ENCODE measurements at places on chromosomes 7 and 10.
A peak's percentile ranks its signal among the peaks of the same experiment; 100 is the strongest.

DNA sequence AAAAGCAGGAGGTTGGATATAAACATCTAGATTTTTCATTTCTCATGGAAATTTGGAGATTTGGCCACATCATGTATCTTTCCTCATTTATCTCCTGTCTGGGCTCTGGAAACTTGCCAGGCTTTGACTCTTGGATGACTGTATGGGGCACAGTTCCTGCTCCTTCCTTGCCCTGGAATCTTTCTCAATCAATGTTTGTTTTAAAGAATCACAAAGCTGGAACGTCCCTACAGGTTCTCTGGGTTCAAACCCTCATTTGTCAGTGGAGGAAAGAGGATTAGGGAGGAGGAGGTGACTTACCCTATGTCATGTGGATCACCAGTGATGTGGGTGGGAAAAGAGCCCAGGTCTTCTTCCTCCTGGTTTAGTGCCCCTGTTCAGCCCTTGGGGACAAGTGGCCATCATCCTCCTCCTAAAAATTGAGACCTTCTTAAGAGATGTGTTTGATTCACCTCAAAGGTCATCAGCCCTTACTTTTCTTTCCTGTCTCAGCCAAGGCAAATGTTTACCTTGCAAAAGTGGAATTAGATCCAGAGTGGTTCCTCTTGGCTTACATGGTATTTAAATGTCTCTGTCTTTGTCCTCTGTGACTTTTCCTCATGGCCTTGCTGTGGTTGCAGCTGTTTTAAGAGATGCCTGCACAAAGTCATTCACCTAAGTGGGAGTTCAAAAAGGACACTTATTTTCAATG is 38.8 kb upstream of the PDZD8 start:
- H3K4me3 ChIP-seq = peak overlapping the region; percentile 30
- peak overlapping the region; percentile 8 for H3K27ac ChIP-seq
- DNase-seq = no peak
- H3K4me1 ChIP-seq = peaks cover 94% of the 10 kb centered on the region

GRCh38 chr10:80397014-80397413 is 11.3 kb upstream of the PRXL2A start:
- no peaks in the 10 kb centered on the region for H3K36me3 ChIP-seq
- no peak overlapping the region for H3K4me3 ChIP-seq
- no peak overlapping the region for H3K27ac ChIP-seq
- H3K27me3 ChIP-seq = no peaks in the 10 kb centered on the region
- no peaks in the 10 kb centered on the region for H3K4me1 ChIP-seq

- no peak overlapping the region for H3K27ac ChIP-seq
- H3K36me3 ChIP-seq = no peaks in the 10 kb centered on the region
- no peak overlapping the region for H3K4me3 ChIP-seq
- H3K27me3 ChIP-seq = no peaks in the 10 kb centered on the region
- no peak for DNase-seq
- H3K4me1 ChIP-seq = no peaks in the 10 kb centered on the region
These were observed 10.4 kb upstream of the DLG5 start for GRCh38 chr10:77936697-77937567.

- no peak for DNase-seq
- no peaks in the 10 kb centered on the region for H3K27me3 ChIP-seq
These were observed 123.0 kb upstream of the SVIL start for GRCh38 chr10:29757551-29758297.

GRCh38 chr10:72702868-72703581 is 11.1 kb downstream of the MCU start:
- no peak overlapping the region for H3K4me3 ChIP-seq
- no peaks in the 10 kb centered on the region for H3K4me1 ChIP-seq
- H3K36me3 ChIP-seq = no peaks in the 10 kb centered on the region
- no peak for DNase-seq
- H3K27me3 ChIP-seq = no peaks in the 10 kb centered on the region

DNA sequence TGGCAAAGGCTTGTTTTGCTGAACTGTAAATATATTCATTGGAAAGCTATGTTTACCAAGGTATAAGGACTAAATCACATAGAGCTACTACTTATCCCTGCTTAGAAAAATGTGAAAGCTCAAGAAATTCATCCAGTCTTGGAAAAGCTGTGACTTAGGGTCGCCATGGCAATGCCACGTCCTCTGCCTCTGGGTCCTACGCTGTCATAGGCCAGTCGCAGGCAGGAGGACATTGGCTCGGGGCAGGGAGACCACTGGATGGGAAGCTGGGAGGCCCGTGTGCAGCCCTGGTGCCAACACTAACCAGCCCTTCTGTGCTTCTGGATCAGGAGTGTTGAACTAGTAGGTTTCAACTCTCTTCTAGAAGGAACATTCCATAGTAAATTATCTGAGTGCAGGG is 67.3 kb upstream of the PDZD8 start:
- 0 out of 2 replicates have a peak, but pooled peaks cover 3% of the 10 kb centered on the region for H3K27me3 ChIP-seq
- DNase-seq = no peak
- no peak overlapping the region for H3K4me3 ChIP-seq

DNA sequence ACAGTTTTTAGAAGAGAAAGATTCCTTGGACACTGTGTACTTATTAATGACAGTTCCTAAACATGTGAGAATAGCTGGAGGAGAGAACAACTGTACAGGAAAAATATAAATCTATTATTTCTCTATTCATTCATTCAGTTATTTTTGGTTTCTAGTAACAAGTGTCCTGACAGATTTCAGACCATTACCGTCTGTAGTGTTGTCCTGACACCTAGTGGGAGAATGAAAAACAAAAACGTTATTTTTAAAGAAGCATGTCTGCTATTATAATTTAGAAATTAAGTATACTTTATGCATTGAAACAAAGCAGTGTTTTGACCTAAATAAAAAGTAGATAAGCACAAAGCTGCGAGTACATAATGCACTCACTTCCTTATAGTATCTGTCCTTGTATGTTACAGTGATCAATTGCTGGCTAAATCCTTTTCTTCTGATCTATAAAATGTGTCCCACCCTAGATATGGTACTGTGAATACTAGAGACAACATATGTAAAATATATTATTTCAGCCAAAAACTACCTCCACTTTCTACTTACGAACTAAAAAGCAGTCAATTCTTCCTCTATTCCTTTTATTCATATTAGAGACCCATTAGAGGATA is 575.6 kb downstream of the ARL4A start:
- no peaks in the 10 kb centered on the region for H3K27me3 ChIP-seq
- H3K4me3 ChIP-seq = no peak overlapping the region
- H3K27ac ChIP-seq = no peak overlapping the region
- H3K36me3 ChIP-seq = no peaks in the 10 kb centered on the region
- DNase-seq = peak; percentile 79
- H3K4me1 ChIP-seq = no peaks in the 10 kb centered on the region

- no peak overlapping the region for H3K27ac ChIP-seq
- H3K4me1 ChIP-seq = peaks cover 4% of the 10 kb centered on the region
- DNase-seq = no peak
- H3K27me3 ChIP-seq = no peaks in the 10 kb centered on the region
These were observed 20.6 kb upstream of the ARHGAP12 start for GRCh38 chr10:31949266-31949665.

DNA sequence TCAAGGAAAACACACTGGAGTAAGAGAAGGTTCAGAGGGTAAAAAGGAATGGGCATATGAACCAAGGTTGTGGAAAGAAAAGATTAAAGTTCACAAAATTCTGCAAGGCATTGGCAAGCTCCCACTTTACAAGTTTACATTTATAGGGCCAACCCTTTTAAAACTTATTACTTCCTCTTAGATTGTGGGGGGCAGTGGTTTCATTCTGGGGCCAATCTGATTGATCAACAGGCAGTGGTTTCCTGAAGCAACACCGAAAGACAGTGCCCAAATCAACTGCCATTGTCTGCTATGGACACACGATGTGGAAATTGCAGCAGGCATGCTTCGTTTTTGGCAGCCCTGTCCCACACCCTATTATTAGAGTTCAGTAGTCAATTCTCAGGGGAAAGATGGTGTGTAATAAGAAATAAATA is 154.0 kb downstream of the SGMS1 start:
- no peak for DNase-seq
- H3K4me1 ChIP-seq = no peaks in the 10 kb centered on the region
- no peaks in the 10 kb centered on the region for H3K27me3 ChIP-seq
- no peak overlapping the region for H3K4me3 ChIP-seq

- no peak overlapping the region for H3K4me3 ChIP-seq
- no peaks in the 10 kb centered on the region for H3K36me3 ChIP-seq
- no peaks in the 10 kb centered on the region for H3K4me1 ChIP-seq
- no peak overlapping the region for H3K27ac ChIP-seq
- H3K27me3 ChIP-seq = no peaks in the 10 kb centered on the region
- DNase-seq = no peak
These were observed 18.1 kb downstream of the SLC35G1 start for GRCh38 chr10:93911866-93912265.

Measured in Karpas-422 (cell line).